ENCODE measurements at places on chromosomes 4 and X.

DNA sequence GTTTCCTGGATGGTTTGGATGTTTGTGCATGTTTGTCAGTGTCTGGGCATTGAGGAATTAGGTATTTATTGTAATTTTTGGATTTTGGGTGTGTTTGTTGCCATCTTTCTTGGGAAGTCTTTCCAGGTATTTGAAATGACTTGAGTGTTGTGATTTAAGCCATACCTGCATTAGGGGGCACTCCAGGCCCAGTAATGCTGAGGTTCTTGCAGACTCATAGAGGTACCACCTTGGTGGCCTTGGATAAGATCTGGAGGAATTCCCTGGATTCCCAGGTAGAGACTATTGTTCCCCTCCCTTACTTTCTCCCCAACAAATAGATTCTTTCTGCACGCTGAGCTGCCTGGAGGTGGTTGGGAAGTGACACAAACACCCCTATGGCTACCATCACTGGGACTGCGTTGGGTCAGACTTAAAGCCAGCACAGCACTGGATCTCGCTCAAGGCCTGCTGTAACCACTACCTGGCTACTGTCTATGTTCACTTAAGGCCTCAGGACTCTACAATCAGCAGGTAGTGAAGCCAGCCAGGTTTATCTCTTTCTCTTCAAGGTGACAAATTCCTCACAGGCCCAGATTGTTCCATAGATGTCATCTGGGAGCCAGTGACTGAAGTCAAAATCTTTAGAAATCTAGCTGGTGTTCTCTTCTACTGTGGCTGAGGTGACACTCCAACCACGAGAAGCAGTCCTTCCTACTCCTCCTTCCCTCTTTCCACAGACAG is 643.6 kb downstream of the PDHA2 start:
- H3K27me3 ChIP-seq: no peaks in the 10 kb centered on the region
- H3K4me1 ChIP-seq: no peaks in the 10 kb centered on the region
- no peak for DNase-seq
- no peak overlapping the region for H3K27ac ChIP-seq
- H3K36me3 ChIP-seq: no peaks in the 10 kb centered on the region

DNA sequence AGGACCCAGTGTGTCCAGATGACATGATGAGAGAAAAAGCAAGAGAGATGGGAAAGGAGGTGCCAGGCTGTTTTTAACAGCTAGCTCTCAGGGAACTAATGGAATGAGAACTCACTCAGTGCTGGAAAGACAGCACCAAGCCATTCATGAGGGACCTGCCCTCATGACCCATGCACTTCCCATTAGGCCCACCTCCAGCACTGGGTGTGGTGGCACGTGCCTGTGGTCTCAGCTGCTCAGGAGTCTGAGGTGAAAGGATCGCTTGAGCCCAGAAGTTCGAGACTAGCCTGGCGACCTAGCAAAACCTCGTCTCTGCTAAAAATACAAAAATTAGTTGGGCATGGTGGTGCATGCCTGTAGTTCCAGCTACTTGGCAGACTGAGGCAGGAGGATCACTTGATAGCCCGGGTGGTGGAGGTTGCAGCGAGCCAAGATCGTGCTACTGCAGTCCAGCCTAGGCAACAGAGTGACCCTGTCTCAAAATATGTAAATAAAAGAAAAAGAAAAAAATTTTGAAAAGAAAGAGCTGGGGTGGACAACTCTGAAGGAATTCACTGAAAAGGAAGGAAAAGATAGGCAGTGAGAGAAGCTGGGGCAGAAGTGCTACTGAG is 50.9 kb downstream of the FAM193A start:
- no peak for DNase-seq
- no peak overlapping the region for H3K4me3 ChIP-seq
- H3K36me3 ChIP-seq: no peaks in the 10 kb centered on the region
- H3K27me3 ChIP-seq: no peaks in the 10 kb centered on the region
- H3K4me1 ChIP-seq: peaks cover 2% of the 10 kb centered on the region

GRCh38 chr4:147779451-147779850 is 47.6 kb downstream of the ARHGAP10 start:
- DNase-seq: no peak
- no peaks in the 10 kb centered on the region for H3K36me3 ChIP-seq
- H3K4me3 ChIP-seq: no peak overlapping the region
- no peak overlapping the region for H3K27ac ChIP-seq

DNA sequence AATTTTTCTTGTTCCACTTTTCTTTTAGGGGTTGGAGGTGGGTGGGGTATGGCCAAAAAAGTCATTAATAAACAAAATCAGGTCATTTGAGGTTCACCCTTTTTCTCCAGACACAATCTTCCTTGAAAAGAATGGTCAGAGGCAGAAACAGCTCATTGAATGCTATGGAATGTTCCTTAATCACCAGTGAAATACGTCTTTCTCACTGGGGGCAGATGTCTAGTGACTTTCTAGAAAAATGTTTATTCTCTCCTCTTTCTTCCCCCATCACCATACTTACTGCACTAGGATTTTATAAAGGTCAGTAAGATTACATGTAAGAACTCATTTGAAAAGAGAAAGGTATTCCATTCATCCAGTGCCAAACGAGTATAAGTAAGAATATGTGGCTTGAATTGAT is 44.5 kb downstream of the MGST2 start:
- H3K27ac ChIP-seq: no peak overlapping the region
- no peaks in the 10 kb centered on the region for H3K4me1 ChIP-seq
- DNase-seq: no peak
- H3K4me3 ChIP-seq: no peak overlapping the region
- no peaks in the 10 kb centered on the region for H3K36me3 ChIP-seq

- peaks cover 9% of the 10 kb centered on the region for H3K4me1 ChIP-seq
- no peaks in the 10 kb centered on the region for H3K36me3 ChIP-seq
- H3K27me3 ChIP-seq: peaks cover 18% of the 10 kb centered on the region
- no peak overlapping the region for H3K27ac ChIP-seq
These were observed 50.8 kb upstream of the TRIM2 start for GRCh38 chr4:153153339-153153871.

DNA sequence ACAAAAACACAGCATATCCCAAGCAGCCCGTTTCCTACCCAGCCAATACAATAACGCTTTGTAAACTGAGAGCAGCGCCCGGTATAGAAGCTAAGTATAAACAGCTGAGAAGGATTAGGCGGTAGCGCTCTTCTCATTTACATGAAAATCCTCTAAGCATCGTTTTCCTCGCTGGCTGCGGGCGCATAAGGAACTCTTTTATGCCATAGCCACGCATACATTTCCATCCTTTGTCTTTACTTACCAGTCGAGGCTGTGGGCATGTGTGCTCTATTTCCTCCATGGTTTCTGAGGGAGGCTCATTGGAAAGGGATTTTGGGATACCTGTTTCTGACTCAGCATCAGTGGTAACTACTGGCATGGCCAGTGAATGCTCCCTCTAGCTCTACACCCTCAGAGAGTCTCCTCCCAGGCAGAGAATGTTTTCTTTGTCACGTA is 383 bp downstream of the PCYT1B start:
- peak overlapping the region; percentile 37 for H3K4me3 ChIP-seq
- no peaks in the 10 kb centered on the region for H3K4me1 ChIP-seq
- DNase-seq: peak; percentile 9
- H3K27ac ChIP-seq: no peak overlapping the region

- no peaks in the 10 kb centered on the region for H3K27me3 ChIP-seq
- peaks cover 3% of the 10 kb centered on the region for H3K4me1 ChIP-seq
- no peak for DNase-seq
- H3K4me3 ChIP-seq: no peak overlapping the region
- H3K27ac ChIP-seq: no peak overlapping the region
- H3K36me3 ChIP-seq: 0 out of 2 replicates have a peak, but pooled peaks cover 3% of the 10 kb centered on the region
These were observed 3.2 kb downstream of the DGKQ start for GRCh38 chr4:970046-970745.

GRCh38 chr4:105147553-105148161 is 981 bp downstream of the TET2 start:
- no peak overlapping the region for H3K27ac ChIP-seq
- H3K36me3 ChIP-seq: no peaks in the 10 kb centered on the region
- H3K27me3 ChIP-seq: peaks cover 39% of the 10 kb centered on the region
- no peak for DNase-seq
- no peaks in the 10 kb centered on the region for H3K4me1 ChIP-seq

Data from iPS DF 6.9 (cell line).